ENCODE measurements at places on chromosomes 5 and 9. TPM values are rescaled to one million over a fixed set of nuclear protein-coding genes. Genes with fewer than 3 reads are reported as not detected.

DNA sequence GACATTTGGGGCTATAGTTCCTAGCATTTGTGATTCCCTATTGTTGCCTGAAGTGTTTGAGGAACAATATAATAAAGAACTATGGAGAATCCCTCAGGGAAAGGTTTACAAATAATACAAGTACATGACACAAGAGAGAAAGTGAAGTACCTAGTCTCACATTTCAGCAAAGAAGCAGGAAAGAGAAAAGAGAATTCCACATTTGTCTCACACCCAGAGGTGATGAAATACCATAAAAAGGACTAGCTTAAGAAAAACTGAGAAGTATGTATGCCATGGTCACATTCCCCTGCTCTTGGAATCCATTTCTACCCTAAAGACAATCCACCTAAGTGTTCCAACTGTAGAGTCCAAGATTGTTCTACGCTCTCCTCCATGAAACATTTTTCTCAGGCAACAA lies 79.0 kb upstream of the TARS1 start:
- no peak for DNase-seq

Gene C5orf58
- polyA plus RNA-seq = not detected

GRCh38 chr9:121599872-121600585 lies 51.4 kb upstream of the DAB2IP start:
- DNase-seq = no peak

GRCh38 chr5:157608972-157609565 lies 33.5 kb upstream of the ADAM19 start:
- DNase-seq = no peak

GRCh38 chr9:136726631-136727191 lies 14.3 kb downstream of the DIPK1B start:
- DNase-seq = peak; percentile 31

DNA sequence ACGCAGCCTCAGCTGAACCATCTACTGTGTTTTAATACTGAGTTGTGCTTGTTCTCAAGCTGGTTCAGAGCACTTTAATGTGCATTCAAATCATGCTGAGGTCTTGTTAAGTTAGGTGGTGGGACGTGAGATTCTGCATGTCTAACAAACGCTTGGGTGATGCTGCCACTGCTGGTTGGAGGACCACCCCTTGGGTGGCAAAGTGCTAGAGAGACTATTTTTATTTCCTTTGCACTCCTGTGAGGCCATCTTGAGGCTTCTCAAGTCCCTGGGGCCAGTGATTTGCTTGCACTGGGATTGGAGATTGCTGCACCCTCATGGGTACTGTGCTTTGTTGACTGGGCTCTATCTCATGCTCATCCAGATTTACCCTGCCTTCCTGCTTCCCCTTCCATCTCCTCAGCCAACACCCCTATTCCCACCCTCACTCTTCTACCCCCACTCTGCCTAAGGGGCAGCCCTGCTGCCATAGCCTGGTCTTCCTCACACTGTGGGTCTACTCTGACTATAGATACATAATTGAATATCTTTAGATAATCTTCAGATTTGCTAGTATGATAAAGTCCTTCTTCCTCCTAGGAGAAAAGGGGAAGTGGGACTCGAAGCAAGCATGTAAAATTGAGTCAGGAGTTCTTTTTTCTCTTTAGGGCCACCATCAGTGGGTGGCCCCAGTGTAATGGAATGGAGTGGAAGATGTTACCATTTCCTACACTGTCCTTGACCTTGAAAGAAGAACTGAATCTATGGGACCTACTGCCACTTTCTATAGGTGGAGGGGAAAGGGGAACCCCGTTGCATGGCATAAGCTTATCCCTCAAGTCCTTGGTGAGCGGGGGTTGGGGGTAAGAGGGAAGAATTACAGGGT lies 45.1 kb upstream of the SUB1 start:
- no peak for DNase-seq

GRCh38 chr9:27047136-27047535 lies 41.7 kb upstream of the LRRC19 start:
- DNase-seq = no peak

Gene MARCOL
- polyA plus RNA-seq = not detected

GRCh38 chr9:8085986-8086385 lies 286.4 kb upstream of the DMAC1 start:
- DNase-seq = no peak

DNA sequence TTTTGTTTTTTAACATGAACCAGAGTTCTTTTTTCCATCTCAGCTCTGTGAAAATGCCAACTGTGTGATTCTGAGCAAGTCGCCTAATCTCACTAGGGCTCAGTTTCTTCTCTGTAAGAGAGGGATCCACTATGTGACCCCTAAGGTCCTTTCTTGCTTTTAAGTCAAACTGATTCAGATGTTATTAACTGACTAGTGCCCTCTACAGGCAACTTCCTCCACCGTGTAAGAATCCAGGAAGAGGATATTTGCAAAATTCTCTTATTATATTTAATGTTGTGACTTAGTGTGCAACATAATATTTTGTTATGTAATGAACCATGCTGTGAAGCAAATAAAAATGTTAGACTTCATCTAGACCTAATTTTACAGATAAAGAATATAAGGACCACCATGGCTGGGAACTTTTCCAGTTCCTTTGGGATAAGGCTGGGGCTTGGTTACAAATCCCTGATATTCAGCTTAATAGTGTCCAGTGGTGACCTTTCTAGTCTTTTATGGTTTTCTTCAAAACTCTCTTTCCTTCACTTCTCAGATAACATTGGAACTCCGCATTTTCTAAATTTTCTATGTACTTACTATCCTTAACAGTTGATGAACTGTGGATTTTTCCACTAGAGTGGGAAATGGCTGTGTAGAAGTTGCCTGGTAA lies 244.7 kb downstream of the PIK3R1 start:
- DNase-seq = peak; percentile 70

Gene HDAC3
- polyA plus RNA-seq = 78.6 TPM

DNA sequence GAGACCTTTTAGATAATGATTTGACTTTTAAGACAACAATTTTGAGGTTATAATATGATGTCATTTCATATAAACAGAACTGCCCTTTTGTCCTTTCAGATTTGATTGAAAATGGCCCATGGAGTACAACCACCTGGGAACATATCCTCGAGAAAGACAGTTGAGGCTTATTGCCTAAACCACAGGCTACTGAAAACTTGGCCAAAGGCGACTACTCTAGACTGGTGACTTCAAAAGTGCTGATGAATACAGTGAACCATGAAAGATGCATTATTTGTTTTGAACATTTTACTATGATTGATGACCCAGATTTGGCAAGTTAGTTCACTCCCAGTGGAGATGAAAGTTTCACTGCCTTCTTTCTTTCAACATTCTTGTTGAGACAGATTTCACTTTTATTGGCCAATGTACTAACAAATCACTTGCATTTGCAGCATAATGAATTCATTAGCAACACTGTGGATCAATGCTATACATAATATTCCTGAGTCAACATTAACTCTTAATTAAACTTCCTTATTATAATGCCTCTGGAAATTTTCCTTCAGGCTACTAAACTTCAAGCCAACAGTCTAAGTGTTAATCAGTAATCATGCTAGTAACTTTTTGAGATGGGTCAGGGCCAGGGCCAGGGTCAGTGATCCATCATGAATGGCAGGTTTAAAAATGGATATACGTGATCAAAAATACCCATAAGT lies 480.3 kb downstream of the RAB3C start:
- DNase-seq = no peak

DNA sequence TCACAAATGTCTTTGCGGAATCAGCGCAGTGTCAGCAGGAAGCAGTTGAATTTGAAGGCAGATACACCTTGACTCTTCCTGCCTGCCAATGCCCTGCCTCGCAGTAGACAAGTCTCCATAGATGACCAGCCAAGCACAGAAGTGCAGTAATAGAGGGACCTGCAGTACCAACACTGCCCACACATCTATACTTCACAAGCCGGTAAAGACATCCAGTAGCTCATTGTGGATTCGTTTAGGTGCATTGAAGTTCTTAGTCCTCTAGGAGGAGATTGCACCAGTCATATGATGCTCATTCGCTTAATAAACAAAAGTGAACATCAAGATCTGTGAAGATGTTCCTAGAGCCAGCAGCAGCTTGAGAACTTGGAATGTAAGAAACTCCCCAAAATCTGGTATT lies 7.1 kb upstream of the IFNA2 start:
- DNase-seq = no peak

DNA sequence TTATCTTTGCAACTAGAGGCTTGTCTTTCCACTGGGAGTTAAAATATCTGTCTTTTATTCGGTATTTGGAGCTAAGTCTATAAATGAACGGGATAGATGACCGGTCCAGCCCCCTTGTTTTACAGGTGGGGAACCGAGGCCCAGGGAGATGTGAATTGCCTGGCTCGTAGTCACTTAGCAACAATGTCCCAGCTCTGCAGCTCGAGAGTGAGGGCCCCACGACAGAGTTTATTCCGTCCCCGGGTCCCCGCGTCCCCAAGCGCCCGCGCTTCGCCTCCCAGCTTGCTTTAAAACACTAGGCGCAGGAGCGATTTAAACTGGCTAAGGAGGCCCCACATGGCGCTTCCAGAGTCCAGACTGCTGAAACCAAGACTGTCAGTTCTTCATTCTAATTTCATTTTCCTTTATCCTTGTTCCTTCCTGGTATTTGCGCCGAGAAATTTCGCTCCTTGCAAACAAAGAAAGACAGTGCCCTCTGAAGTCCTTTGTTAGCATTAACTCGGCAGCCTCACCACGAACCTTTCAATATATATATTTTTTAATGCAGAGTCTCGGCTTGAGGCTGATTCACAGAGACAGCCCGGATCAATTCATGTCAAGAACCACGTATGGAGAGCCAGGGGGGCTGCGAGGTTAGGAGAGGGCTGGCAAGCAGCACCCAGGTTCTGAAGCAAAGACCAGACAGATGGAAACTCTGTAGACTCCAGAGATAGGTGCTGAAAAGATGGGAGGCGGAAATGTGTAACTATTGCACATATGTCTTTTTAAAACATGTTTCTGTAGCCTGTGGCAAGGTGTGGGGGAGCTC lies 1.4 kb upstream of the ENC1 start:
- peak; percentile 87 for DNase-seq

Gene LPAR1
- 171 TPM for polyA plus RNA-seq

Gene PCDHGC3
- polyA plus RNA-seq = 72.1 TPM

DNA sequence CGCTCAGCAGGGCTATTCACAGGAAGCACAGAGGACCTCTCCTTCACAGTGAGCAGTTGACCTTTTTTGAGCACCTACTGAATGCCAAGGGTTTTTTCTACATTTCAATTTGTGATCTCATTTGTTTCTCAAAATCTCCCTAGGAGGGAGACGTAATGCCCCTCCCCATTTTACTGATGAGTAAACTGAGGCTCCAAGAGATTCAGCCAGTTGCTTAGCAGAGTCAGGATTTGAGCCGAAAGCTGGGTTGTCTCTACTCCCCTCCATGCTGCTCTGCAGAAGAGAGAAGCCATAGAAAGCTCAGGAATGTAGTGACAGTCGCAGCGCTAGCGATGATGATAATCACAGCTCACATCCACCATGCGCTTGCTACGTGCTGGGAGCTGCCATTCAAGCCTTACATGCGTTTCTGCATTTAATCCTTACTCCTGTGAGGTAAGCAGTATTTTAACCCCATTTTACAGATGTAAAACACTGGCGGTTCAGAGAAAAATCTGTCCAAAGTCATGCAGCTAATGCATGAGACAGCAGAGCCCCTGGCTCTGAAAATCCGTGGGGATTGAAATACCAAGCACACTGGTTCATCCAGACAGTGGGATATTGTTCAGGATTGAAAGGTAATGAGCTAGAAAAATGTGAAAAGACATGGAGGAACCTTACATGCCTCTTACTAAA lies 33.8 kb downstream of the ERGIC1 start:
- DNase-seq = peak; percentile 28

Gene IFNA2
- not detected for polyA plus RNA-seq

Gene ZNF658
- polyA plus RNA-seq = 1.0 TPM

- DNase-seq = peak; percentile 56
These were observed 88.9 kb downstream of the LIFR start for GRCh38 chr5:38467353-38468040.

DNA sequence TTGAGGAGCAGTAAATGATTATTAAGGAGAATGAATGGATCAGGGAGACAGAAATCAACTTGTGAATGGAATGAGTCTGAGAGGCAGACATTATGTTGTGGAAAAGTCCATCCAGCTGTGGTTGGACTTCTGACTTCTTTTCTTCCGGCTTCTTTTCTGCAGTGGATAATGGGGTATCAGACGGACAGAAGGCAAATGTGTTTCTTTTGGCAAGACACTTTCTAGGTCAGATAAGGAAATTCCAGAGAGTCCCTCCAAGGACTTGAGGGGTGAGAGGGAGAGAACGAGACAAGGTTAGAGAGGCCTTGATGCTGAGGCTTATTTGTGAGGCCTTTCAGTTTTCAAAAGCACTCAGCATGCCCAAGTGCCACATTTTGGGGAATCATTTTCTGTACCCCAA lies 17.1 kb upstream of the GRHPR start:
- no peak for DNase-seq

Data from IMR-90 (cell line).